Activated CD8-positive, alpha-beta T cell treated with anti-CD3 and anti-CD28 coated beads for 36 hours (primary cell): ENCODE measurements at places on chromosomes 3 and 15. TPM values are rescaled to one million over a fixed set of nuclear protein-coding genes. Genes with fewer than 3 reads are reported as not detected.
A peak's percentile ranks its signal among the peaks of the same experiment; 100 is the strongest.

DNA sequence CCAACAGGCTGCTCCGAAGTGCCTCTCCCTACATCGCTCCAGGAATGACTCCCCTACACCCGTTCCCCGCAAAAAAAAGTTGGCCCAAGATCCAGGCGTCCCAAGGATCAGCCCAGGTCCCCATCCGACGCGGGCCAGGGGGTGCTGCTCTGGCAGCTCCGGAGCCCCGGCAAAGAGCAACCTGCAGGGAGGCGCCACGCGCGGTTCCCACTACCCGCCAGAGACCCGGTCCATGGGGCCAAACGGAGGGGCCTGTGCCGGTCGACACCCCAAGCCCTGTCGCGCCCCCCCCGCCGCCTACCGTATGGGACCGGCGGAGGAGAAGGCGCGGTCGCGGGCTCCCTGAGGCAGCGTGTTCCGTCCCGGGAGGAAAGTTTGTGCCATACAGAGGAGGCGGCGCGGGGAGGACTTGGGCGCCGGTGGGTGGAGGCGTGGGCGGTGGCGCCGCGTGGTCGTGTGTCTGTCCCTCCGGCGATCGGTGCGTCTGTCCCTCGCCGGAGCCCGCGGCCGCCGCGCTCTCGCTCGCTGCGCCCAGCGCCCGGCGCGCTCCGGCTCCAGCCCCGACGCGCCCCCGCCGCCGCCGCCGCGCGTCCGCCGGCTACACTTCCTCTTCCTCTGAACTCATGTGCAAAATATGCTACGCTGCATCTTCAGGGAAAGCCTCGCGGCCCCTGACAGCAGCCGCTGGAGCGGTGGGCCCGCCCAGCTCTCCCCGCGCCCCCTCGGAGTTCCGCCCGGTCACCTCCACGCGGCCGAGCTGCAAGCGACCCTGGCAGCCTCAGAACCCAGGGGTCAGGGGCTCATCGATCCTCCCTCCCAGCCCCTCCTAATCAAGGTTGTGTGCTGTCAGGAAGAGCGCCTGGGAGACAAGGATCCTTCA, at the start of gene RFTN1:
TSS of gene RFTN1 (minus strand) at position 559 of the 880 bp plus-strand sequence. CDS start 19,830 bp downstream, outside the sequence.
- H3K36me3 ChIP-seq = peaks cover 54% of the 10 kb centered on the region
- H3K27ac ChIP-seq = peak within 1 kb of the TSS; percentile 93
- H3K4me1 ChIP-seq = peaks cover 67% of the 10 kb centered on the region
- H3K27me3 ChIP-seq = no peaks in the 10 kb centered on the region

DNA sequence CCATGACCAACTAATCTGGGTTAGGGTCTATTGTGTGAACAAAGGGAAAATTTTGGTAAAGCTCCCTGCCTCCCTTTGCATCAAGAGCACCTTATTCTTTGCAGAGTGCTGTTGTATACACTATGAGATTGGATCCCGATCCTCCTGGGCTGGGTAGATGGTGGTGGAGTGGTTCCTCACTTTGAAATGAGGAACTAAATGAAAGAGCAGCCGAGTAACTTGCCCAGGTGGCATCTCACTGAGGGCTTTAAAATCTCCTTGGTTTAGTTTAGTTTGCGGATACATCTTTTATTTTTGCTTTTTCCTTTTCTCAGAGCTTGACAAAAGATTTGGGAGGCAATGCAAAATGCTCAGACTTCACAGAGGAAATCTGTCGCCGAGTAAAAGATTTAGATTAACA, 19.4 kb downstream of the IDH3A start:
- H3K27ac ChIP-seq = peak overlapping the region; percentile 27
- no peaks in the 10 kb centered on the region for H3K27me3 ChIP-seq
- no peak overlapping the region for H3K4me3 ChIP-seq
- peaks cover 26% of the 10 kb centered on the region for H3K4me1 ChIP-seq
- DNase-seq = no peak
- H3K36me3 ChIP-seq = peaks cover 63% of the 10 kb centered on the region

DNA sequence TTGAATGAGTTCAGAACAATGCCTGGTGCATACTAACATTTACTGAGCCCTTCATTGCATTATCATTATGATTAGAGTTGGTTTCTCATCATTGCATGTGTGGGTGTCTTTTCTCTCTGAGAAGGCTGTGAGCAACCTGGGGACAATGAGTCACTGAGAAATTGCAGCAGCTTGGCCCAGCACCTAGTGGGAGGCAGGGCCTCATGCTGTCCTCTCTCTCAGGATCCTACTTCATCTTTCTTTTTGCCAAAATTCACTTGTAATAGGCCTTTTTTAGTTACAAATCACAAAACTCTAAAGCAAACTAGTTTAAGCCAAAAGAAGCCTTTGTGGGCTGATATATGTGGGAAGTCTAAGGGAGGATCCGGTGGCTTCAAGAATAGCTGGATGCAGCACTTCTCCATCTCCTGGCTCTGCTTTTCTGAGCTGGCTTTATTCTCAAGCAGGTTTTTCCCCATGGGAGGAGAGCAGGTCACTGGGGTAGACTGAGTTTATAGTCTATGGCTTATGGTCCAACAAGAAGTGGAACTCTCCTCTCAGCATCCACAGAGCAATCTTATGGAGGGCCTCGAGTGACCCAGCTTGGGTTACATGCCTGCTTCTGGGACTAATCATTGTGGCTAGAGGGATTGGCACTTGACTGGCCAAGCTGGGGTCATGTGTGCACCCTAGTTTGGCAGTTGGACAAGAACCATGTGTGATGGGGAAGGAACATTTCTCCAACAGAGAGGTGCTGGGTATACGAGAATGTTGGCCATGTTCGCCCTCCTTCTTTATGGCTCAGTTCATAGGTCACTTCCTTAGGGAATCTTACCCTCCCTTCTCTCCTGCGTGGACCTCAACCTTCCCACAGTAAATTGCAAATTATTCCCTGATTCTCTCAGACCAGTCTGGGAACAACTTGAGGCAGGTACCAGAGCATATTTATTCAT, 8.7 kb upstream of the CAMK1 start:
- H3K27me3 ChIP-seq = no peaks in the 10 kb centered on the region
- H3K4me3 ChIP-seq = peak overlapping the region; percentile 50
- peaks cover 64% of the 10 kb centered on the region for H3K4me1 ChIP-seq
- H3K27ac ChIP-seq = peak overlapping the region; percentile 97

DNA sequence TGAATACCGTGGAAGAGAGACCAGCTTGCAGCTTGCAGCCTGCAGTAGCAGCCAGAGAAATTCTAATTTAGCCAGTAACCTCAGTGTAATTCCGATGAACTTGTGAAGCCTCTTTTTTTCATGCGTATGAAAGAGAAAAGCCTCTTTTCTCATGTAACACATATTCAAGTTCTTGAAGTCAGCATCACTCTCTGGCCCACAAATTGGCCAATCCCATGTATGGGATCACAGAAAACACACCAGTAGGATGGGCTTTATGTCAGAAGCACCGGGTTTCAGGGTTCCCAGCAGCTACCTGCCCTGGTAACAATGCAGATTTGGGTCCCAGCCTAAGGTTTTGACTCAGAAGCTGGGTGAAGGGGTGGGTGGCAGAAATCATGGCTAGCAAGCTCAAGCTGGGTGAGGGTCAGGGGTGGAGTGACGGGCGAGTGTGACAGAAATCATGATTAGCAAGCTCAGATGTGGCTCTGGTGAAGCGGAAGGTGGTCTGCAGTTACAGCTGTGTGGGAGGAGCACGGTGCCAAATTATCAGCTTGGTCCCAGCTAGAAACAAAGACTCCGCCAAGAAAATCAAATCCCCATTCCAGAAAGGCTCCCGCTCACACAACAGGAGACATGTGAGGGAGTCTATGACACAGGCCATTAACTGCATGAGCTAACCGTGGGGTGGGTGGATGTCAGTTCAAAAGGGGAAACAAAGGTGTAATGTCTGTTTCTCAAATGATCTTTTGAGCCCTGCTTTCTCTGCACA, 86.6 kb downstream of the SNRK start:
- H3K4me1 ChIP-seq = peaks cover 16% of the 10 kb centered on the region
- no peak for DNase-seq
- no peak overlapping the region for H3K4me3 ChIP-seq
- H3K27me3 ChIP-seq = no peaks in the 10 kb centered on the region
- H3K27ac ChIP-seq = no peak overlapping the region

- H3K36me3 ChIP-seq = no peaks in the 10 kb centered on the region
- H3K4me3 ChIP-seq = no peak overlapping the region
- peaks cover 10% of the 10 kb centered on the region for H3K27me3 ChIP-seq
- H3K4me1 ChIP-seq = no peaks in the 10 kb centered on the region
- no peak overlapping the region for H3K27ac ChIP-seq
- peak; percentile 69 for DNase-seq
Measured at GRCh38 chr15:88274553-88275460, 18.3 kb upstream of the NTRK3 start.

The MASP1 gene
- not detected for total RNA-seq

DNA sequence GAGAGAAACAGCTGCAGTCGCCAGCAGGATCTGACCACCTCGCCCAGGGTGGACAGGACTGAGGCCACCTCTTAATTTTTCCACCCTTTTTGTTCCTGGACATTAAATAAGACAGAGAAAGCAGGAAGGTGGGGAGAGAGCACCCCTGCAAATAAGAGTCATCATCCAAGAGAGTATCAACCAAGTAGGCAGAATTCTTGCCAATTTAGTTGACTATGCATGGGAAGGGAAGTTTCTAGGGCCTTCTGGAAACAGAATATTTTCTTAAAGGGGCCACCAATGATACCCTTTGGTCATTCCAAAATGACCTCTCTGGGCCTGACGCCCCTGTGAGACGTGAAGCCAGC, 136.2 kb downstream of the TJP1 start:
- no peaks in the 10 kb centered on the region for H3K4me1 ChIP-seq
- no peak overlapping the region for H3K27ac ChIP-seq
- no peaks in the 10 kb centered on the region for H3K27me3 ChIP-seq
- no peak for DNase-seq
- no peaks in the 10 kb centered on the region for H3K36me3 ChIP-seq

GRCh38 chr15:89368566-89369223, 34.1 kb upstream of the POLG start:
- no peak overlapping the region for H3K4me3 ChIP-seq
- peaks cover 82% of the 10 kb centered on the region for H3K27me3 ChIP-seq
- no peaks in the 10 kb centered on the region for H3K36me3 ChIP-seq
- peaks cover 7% of the 10 kb centered on the region for H3K4me1 ChIP-seq
- no peak for DNase-seq

DNA sequence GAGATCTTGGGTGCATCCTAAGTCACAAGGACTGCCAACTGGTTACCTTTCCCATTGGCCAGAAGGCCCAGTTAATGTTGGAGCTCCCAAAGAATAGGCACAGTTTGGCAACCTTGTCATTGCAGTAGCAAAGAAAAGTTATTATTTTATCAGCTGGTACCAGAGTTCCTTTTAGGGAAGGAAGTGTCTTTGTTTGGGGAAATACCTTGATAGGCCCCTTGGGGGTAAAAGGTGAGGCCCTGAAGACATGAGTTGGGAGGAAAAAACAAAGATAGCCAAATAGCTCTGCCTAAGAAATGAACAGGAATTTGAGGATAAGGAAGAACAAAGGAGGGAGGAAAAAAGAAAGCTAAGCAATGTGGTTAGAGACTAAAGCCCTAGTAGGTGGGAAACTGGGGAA, 85.8 kb downstream of the ANP32A start:
- no peak overlapping the region for H3K4me3 ChIP-seq
- no peak overlapping the region for H3K27ac ChIP-seq
- H3K36me3 ChIP-seq = no peaks in the 10 kb centered on the region
- no peaks in the 10 kb centered on the region for H3K27me3 ChIP-seq
- DNase-seq = no peak
